ENCODE measurements at places on chromosomes 4 and X.
A peak's percentile ranks its signal among the peaks of the same experiment; 100 is the strongest.

DNA sequence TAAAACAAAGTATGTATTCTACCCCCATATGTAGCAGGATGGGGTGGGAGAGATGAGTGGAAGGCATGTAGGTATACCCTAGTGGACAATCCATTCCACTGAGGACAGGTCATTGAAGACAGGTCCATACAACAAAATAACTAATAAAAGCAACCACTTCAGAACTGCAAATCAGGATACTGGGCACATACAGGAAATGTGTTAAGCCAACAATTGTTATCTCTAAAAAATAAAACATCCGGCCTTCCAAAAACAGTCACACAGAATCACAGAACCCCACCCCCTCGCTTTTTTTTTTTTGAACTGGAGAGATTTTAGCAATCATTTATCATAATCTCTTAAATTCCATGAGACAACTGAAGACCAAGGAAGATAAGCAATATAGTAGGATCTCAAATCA lies 112.9 kb downstream of the FRYL start:
- no peak for DNase-seq

- peak; percentile 93 for DNase-seq
These were observed at the start of gene NELFA for GRCh38 chr4:2008921-2009650. TSS of gene NELFA (minus strand) at chr4:2008974. CDS start at chr4:2008959, 15 bp downstream.

DNA sequence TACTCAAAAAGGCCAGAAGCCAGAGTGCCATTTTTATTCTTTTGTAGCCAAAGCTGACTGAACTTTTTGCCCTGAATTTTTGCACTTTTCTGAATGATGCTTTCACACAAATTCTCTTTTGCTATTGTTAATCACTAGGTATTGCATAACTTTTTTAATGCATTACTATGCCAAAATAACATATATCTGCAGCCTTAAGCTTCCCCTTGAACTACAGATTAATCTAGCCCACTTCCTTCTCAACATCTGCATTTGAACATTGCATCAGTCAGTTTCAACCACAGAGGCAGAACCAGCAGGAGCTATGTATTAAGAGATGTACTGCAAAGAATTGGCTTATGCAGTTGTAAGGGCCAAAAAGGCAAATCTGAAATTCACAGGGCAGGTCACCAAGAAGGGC lies 197.6 kb upstream of the GYPA start:
- DNase-seq, result no peak

DNA sequence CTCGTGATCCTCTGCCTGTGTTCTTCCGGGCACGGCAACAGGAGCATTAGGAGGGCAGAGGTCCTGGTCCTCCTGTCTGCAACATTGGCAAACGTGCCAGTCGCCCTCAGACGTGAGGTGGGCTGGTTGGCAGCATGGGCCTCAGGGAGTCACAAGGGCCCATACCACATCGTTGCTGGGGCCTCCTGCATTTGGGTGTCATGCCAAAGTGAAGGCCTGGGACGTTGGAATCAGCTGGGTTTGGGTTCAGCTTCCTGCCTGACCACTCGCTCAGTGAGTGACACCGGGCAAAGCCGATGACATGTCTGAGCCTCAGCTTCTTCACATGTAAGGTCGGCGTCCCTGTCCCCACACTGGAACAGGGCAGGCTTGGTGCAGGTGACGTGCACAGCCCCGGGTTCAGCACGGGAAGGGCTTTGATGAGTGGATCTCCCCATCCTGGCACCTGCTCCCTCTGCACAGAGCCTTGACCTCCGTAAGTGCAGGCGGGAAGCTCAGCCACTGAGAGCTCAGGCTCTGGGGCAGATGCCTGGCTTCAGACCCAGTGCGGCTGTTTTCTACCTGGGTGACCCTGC lies 91.6 kb downstream of the PSAPL1 start:
- DNase-seq, result no peak

DNA sequence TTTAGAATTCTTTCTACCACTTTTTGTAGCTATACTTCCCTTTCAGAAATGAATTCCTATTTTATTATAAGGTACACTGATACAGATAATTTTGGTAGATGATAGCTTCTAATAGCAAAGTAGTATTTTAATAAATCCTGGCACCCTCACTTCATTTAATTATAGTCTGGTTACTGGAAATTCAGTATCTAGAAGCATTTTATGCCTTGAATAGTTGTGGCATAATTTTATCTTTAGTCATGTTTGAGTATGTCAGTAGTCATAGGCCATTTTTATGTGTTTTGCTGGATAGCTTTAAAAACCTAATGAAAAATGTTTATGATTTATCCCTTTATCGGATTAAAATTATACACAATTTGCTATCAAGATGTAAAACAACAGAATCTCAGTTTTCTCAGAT lies 92.3 kb downstream of the DIAPH2 start:
- no peak for DNase-seq

DNA sequence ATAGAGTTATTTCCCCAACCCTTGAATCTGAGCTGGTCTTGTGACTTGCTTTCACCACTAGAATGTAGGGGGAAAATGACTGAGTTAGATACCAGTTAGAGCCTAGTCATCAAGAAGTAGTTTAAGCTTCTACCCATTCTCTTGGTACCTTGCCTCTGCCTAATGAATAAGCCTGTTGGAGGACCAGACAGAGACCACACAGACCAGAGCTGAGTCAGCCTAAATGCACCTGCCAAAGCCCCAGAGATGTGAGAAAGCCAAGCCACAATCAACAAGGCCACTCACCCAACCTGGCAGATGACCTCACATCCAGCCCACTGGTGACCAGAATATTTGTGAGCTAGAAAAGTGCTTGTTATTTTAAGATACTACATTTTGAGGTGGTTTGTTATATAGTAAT lies 85.2 kb upstream of the DCLK2 start:
- DNase-seq, result no peak

GRCh38 chr4:2254665-2255500 lies 7.0 kb downstream of the MXD4 start:
- DNase-seq, result no peak

DNA sequence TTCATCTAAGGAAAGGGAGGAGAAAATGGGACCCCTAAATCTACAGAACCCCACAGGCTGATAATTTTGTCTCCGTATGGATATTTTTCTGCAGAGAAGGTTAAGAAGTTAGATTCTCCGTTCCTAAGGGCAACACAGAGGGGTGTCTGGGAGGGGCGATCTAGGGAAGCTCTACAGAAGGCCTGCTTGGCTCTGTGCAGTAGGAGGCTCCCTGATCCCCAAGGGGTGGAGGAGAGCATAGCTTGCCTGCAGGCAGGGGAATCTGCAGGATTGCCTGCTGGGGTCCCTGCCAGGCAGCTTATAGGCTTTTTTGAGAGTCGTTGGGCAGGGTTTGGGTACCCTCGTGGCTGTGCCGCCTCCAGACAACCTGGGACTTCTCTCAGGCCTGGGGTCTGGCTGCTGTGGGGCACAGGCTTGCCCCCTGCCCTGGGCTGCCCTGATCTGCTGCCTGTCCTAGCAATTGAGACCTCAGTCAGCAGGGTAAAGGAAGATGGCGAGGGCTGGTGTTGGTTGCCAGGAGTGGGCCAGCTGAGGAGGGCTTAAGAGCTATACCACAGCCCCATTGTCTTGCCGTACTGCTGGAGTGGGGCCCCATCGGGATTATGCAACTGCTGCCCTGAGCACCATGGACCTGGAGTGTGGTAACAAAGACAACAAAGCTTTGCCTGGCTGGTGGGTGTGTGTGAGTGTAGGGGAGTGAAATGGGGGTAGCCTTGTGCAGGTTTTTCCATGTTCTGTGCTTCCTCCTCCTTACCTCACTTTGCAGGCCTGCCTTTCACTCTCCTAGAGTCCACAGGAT lies 74.1 kb downstream of the EFNB1 start:
- DNase-seq, result no peak

GRCh38 chrX:124393238-124393637 lies 46.9 kb downstream of the SH2D1A start:
- DNase-seq, result no peak

GRCh38 chr4:90317785-90318184 lies 190.6 kb downstream of the CCSER1 start:
- no peak for DNase-seq

- peak; percentile 60 for DNase-seq
These were observed 859 bp downstream of the SMARCA1 start for GRCh38 chrX:129522184-129523078.

GRCh38 chr4:53365121-53365485 lies 758 bp downstream of the SCFD2 start:
- peak; percentile 14 for DNase-seq

DNA sequence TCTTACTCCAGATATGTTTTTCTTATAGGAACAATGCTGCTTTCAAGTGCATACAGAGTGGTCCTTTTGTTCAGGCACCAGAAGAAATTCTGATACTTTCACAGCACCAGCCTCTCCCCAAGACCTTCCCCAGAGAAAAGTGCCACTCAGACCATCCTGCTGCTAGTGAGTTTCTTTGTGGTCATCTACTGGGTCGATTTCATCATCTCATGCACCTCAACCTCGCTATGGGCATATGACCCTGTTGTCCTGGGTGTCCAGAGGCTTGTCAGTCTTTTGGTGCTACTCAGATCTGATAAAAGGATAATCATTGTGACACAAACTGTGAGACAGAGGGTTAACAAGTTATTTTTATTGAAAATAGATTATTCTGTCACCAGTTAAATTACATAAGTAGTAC lies 39.5 kb downstream of the WDR13 start:
- no peak for DNase-seq
